ENCODE measurements at places on chromosomes 3 and 15.

DNA sequence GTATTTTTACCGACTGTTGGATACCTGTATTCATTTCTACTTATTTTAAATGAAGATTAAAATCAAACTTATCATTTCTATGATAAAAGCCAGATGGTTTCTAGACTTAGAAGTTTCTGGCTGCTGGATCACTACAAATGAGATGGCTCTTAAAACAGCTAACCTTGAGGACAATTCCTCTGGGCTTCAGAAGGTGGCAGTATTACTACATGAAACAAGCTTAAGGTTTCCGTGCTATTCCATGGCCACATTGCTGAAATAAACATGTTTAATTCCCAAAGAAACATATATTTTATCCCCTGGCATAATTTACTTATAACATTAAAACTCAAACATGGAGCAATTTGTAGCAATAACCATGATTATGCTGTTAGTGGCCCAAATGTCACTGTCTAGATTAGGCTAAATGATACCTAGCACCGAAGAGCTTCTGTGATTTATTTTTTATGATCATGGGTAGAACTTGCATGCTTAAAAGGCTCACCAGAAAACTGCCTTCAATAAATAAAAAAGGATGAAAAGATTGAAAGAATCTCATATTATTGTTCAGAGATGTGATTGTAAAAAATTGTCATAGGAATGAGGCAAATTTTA, 204.0 kb upstream of the NANOGP8 start:
- DNase-seq: no peak

DNA sequence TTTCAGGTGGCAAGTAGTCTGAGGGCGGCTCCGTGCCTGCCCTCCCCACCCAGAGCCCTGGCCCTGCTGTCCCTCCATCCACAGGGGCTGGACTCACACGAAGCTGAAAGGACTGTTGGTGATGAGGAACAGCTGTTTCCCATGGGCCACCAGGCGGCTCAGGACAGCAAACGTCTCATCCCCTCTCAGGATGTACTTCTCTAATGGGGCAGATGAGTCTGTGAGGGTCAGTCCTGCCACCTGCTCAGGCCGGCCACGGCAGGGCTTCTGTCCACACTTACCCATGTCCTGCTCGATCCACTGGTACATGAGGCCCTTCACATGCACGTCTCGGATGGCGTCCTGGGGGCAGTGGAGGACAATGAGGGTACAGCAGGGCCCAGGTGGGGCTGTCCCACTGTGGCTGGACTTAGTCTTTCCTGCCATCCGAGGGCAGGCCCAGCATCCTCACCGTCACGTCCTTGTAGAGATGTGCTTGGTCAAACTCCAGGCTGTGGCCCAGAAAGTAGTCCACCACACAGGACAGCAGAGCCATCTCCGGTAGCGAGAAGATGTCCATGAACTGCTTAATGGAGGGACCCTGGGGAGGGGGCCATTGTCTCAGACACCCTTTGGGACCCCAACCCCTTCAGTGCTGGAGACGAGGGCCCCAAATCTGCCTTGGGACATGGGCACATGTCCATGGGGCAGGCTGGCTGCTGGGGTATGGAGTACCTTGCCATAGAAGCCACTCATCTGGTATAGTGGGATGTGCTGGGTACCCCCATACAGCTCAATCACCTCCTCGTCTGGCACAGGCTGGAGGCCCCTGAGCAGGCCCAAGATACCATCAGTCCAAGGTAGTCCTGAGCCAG, 5.7 kb downstream of the NT5DC2 start:
- no peak for DNase-seq

DNA sequence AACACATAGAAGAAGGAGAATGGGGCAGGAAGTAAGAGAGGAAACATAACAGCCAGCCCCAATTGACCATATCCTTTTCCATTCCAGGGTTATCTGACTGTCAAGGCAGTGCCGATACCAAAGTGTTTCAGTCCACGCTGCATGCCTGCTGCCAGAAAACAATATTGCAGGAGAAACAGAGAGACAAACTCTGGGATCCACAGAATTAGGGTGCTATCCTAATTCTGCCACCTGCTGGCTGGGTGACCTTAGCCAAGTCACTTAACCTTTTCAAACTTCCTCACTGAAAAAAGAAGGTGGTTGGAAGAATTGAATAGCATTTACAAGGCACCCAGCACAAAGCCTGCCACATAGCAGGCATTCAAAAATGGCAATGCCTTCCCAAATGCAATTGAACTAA, 32.0 kb downstream of the GLB1 start:
- no peak for DNase-seq

DNA sequence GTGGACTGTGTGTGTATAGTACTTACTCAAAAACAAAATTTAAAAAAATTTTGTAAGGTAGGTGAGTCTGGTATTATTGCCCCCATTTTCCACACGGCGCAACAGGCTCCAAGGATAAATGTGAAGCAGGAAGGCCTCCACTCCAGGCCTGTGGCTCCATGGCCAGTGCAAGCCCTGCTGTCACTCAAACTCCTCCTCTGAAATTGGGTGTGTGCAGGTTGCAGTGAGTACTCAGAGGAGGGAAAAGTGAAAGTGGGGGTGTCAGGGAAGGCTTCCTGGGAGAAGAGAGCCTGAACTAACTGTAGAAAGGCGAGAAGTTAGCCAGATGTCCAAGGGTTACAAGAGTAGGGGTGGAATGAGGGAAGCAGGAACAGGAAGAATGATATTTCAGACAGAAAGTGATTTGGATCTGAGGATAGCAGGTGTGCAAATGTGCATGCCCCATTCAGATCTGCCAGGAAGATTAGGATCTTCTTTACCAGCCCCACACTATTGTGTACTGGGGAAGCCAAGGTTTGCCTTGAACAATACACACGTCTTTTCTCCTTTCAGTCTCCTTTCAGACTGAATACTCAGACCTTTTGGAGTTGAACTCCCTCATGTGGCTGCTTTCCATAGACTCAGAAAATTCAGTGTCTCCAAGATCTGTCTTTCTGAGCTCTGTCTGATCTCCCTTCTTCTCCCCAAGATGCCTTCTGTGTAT, 48.7 kb upstream of the RYK start:
- DNase-seq: no peak

- DNase-seq: no peak
Measured at GRCh38 chr3:112374333-112374734, 41.4 kb downstream of the CD200 start.

DNA sequence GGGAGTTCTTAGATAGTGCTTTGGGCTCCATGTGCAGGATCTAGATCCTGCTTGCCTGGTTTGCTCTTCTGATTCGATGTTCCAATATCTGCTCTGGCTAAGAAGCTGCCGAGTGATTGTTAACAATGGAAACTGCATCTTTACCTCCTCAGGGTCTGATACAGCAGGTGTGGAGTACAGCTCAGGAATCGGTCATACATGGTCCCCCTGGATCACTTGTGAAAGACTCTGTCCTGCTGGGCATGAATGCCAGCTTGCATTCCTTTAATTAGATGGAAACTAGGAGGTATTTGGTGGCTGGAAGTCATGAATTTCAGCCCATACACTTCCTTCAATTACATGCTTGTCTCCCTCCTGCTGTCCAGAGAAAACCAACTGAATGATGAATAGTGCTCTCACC, 95.3 kb downstream of the CHRNA7 start:
- no peak for DNase-seq

DNA sequence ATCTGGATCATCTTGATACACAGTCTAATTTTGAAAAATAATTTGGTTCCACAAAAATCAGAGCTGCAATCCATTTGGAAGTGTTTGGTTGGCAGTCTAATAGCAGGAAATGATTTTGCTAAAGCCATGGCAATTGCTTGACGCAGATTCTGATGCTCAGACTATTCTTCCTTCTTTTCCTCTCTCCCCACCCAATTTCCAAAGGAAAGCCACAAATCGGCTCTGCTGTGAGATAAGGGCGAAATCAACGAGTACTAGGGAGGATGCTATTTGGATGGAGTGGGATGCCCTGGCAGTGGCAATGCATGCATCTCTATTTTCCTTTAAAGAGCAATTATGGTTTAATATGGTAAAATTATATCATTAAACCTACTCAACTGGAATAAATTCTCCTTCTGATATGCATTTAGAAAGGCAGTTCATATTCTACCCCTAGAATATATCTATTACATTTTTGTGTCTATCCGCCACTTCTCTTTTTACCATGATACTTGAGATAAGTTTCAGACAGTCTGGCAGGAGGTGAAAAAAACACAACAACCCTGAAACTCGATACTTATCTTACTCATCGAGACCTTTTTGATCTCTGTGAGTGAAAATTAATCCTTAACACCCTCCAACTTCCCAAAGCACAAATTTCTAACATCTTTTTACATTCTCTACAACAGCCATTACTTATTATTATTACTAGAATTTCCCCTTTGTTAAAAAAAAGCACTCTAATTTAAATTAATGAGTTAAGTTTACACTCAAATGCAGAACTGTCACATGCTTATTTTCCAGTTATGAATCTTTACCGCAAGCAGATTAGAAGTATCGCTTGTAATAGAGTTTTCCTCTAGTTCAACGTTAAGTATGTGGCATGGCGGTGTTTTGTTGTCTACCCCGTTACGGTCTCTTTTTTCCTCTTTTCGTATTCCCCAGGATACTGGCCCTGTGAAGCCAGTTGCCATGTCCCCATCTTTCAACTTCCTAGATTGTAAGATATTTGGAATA, 433.3 kb downstream of the FOXP1 start:
- no peak for DNase-seq

DNA sequence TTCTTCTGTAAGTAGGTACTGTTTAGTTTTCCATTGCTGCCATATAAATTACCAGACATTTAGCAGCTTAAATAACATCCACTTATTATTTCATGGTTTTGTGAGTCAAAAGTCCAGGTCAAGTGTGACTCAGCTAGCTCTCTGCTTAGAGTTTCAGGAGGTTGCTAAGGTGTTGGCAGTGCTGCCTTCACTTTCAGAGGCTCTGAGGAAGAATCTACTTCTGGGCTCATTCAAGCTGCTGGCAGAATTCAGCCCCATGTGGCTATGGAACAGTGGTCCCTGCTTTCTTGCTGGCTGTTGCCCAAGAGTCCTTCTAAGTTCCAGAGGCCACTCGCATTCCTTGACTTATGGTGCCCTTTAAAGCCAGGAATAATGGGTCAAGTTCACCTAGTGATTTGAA, 4.5 kb downstream of the CFAP44 start:
- DNase-seq: no peak

- no peak for DNase-seq
Measured at GRCh38 chr3:185658504-185658912, 72.4 kb downstream of the SENP2 start.

DNA sequence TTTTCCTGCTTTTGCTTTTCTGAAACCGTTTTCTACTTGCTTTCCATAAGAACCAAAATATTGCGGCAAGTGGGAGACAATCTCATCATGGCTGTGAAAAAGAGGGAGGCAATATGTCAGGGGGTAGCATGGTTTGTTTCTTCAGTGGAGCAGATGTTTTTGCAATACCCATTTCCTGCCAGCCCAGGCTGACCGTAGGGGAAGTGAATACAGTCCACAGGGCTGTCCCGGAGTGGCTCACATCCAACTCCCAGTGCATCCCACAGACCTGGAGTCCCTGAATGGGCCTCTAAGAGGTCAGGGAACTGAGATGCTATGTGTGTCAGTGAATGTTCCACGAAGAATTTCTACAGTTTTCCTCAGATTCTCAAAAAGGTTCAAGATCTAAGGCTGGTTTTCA, 69.6 kb downstream of the EPHB1 start:
- no peak for DNase-seq

DNA sequence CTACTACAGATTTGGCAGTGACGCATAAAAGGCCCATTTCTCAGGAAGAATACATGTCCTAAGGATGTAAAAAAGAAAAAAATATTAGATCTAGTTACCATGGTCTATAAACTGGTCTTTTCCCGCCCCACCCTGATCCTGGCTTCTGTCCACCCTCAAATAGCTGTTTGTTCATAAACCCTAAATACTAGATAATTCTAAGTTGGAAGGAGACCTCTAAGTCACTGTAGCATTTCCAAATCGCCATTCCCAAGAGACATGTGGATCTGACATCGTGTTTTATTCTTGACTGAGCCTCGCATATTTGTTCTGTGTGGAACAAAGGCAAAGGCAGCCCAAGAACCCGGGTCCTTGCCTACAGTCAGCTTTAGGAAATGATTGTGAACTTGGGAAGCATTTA, 49.0 kb downstream of the LMCD1 start:
- DNase-seq: no peak

DNA sequence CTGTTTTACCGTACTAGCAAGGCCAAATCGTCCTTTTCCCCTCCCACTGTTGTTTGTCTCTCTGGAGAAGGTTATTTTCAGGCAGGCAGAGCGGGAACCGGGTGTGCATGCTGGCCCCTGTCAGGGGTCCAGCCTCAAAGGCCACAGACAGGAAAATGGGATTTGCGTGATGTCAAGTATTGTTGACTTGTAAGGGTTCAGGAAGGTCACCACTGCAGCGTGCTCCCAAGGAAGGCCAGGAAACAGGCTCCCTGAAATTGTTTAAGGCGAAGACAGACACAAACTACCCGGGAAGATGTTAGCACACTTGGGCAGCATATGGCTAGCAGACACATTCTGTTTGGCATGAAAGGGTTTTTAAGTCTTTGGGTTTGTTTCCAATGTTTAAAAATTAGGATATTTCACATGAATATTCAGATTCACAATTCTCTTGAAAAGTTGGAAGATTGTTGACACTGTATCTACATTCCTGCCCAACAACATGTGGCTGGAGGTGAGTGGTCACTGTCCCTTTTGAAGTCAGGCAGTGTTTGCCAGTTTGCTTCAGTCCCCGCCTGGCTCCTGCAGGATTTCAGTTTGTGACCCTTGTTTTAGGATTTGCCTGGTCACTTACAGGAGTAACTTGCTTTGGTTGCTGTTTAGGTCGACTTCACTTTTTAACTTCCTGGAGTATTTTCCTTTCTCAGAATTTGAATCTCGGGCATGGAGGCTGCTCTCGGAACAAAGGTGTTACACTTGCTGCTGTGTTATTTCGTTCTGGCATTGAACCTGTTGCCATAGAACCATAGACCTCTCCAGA, 90.4 kb downstream of the BDH1 start:
- no peak for DNase-seq

All from stimulated activated CD8-positive, alpha-beta memory T cell treated with anti-CD3 and anti-CD28 coated beads, Interleukin-7, amount 100 ng/mL, for 1 hour (primary cell).